Stimulated activated CD8-positive, alpha-beta memory T cell treated with anti-CD3 and anti-CD28 coated beads, Interleukin-7, amount 100 ng/mL, for 24 hours (primary cell): ENCODE measurements at places on chromosomes 7 and 10.

GRCh38 chr10:78177491-78178185 is 144.0 kb downstream of the RPS24 start:
- no peak for DNase-seq

GRCh38 chr10:48266528-48266927 is 8.0 kb downstream of the FRMPD2 start:
- DNase-seq: no peak

GRCh38 chr7:132125096-132125495 is 451.2 kb downstream of the PLXNA4 start:
- DNase-seq: no peak

GRCh38 chr10:83917537-83918506 is 221.5 kb upstream of the GHITM start:
- no peak for DNase-seq

DNA sequence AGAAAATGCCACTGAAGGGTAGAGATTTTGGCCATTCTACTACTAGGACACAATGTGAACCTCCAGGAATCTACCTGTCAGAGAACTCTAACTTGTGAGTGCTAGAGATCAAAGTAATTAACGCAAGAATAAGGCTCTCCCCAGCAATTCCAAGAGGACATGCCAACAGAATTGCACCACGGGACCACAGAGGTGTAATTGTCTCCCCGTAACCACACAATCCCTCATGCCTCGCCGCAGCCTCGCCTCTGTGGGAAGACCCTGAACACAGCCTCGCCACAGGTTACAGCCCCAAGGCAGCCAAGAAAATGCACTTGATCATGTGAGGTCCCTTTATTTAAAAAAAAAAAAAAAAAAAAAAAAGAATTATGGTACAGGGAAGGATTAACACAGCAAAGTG is 29.5 kb downstream of the CDCA7L start:
- DNase-seq: no peak

DNA sequence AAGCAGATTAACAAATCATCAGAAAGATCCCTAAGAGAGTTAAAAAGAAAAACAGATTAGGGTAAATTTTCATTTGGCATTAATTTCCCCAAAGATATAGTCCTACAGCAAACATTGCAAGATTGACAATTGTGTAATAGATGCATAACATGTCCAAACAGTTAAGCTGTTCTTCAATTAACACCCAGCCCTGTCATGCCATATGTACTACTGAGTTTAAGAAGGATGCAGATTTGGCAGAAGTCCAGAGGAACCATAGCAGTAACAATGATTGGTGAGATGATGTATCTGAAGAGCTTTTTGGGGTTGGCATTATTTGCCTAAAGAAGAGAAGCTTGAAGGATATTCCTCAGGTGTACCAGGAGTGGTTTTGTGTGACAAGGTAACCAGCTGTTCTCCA is 287.6 kb downstream of the LRMDA start:
- DNase-seq: no peak

DNA sequence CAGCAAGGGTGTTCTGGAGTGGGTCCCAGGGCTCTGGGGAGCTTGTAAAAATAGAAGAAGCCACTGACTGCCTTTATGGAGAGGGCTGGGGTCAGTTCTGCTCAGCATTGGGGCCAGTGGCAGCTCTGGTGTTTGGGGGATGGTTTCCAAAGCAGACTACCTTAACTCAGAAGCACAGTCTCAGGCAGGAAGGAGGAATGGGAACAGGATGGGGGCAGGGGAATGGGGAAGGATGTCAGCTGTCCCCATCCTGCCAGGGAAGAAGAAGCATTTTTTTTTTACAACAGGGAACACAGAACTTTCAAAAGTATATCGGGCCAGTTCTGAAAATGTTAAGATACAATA is 28.8 kb downstream of the TSPAN15 start:
- no peak for DNase-seq

- DNase-seq: no peak
Measured at GRCh38 chr10:54940418-54940817, 139.4 kb upstream of the PCDH15 start.

DNA sequence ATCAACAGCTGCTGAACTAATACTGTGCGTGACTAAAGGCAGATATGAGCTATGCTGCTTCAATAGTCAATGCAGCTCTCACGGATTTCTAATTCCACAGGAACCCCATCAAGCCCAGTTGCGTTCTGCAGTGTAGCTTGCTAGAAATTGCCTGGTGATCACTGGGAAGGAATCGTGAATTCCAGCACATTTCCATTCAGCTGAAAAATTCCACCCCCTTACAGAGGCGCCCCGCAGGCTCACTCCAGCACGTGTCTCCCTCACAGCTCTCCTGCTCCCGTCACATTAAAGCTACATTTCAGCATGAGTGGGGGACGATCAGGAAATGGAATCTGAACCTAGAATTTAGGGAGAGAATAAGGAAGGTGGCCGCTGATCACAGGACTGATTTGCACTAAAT is 534.8 kb downstream of the TCERG1L start:
- no peak for DNase-seq

- no peak for DNase-seq
Measured at GRCh38 chr7:45680776-45681175, 106.6 kb downstream of the ADCY1 start.

DNA sequence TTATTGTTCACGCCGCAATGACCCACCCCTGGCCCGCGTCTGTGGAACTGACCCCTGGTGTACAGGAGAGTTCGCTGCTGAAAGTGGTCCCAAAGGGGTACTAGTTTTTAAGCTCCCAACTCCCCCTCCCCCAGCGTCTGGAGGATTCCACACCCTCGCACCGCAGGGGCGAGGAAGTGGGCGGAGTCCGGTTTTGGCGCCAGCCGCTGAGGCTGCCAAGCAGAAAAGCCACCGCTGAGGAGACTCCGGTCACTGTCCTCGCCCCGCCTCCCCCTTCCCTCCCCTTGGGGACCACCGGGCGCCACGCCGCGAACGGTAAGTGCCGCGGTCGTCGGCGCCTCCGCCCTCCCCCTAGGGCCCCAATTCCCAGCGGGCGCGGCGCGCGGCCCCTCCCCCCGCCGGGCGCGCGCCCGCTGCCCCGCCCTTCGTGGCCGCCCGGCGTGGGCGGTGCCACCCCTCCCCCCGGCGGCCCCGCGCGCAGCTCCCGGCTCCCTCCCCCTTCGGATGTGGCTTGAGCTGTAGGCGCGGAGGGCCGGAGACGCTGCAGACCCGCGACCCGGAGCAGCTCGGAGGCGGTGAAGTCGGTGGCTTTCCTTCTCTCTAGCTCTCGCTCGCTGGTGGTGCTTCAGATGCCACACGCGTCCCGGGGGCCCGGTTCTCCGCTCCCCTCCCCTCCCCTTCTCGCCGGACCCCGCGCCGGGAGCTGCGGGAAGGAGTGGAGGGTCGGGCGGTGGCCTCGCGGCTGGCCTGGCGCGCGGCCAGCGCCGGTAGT is at the start of gene CBX3:
Gene CBX3 (plus strand): TSS at position 499 of the 772 bp plus-strand sequence. CDS start 1,254 bp downstream, outside the sequence.
- DNase-seq: peak; percentile 76
